ENCODE measurements at places on chromosomes 12 and 14. TPM values are rescaled to one million over a fixed set of nuclear protein-coding genes. Genes with fewer than 3 reads are reported as not detected.
A peak's percentile ranks its signal among the peaks of the same experiment; 100 is the strongest.

The FAIM2 gene
- total RNA-seq, result 0.16 TPM

The REP15 gene
- total RNA-seq, result 0.38 TPM

GRCh38 chr14:35346738-35347322 is 54.6 kb downstream of the PSMA6 start:
- DNase-seq, result no peak

DNA sequence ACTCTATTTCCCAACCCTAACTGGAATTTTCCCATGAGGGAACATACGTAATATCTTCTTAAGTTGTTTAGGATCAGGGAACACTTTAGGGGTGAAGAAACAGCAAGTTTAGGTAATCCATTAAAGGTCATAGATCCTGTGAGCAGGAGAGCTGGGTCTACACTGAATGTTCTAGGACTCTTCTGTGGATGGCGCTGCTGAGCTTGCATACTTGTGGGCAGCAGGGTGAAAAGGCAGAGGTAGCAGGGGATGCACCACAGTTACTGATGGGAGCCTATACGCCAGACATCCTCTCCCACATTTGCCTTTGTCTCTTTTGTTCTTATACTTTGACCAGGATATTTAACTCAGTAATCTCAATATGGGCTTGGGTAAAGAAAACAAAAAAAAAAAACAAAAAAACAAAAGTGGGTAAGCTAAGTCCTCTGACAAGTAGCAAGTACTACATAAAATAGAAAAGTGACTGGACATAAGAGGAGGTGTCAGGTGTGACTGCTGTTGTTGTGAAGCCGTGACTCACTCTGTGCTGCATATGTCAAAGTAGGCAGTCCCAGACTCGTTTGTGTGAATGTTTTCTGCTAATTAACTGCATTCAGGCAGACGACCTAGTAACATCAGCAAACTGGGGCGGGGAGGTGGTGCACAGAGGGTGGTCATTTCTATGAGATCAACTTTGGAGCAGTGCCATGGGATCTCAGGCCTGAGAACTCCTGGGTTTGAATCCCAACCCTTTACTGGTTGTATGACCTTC is 31.6 kb downstream of the NEUROD4 start:
- DNase-seq, result no peak

DNA sequence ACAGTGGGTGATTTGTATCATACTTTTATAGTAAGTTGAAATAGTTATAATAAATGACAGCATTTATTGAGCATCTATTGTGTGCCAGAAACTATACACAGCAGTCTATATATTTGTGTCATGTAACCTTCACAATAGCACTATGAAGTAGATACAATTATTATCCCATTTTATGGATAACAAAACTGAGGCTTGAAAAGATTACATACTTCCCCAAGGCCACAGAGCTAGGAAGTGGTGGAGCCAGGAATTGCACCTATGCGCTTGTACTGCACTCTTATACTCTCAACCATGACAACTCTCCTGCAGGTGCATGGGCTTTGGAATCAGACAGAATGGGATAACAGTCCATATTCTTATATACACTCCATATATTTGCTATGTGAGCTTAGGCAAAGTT is 110.6 kb upstream of the SOX5 start:
- DNase-seq, result no peak

DNA sequence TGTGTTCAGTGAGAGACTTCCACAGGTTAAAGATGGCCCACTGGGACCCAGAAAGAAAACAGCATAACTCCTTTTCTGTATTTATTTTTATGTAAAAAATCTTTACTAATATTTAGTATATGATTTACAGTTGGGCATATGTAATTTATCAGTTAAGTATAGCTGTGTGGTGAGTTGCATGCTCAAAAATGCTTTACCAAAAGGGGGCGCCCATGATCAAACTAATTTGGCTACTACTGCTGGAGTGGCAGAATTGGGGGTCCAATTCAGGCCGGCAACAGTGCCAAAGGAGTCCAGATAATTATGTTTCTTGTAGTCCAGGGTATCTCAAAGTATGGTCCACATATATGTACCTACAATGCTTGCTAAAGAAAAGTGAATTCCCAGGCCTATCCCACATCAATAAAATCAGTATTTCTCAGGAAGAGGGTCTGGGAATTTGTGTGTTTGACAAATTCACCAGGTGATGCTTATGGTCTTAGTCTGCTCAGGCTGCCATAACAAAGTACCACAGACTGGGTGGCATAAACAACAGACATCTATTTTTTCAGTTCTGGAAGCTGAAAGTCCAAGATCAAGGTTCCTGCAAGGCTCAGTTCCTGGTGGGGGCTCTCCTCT is 152.0 kb downstream of the KTN1 start:
- peak; percentile 44 for DNase-seq

GRCh38 chr12:107152315-107152714 is 59.0 kb upstream of the CRY1 start:
- DNase-seq, result no peak

- DNase-seq, result no peak
Measured at GRCh38 chr12:56867216-56867615, 67.0 kb downstream of the SDR9C7 start.

GRCh38 chr12:106753526-106753925 is 21.0 kb upstream of the RIC8B start:
- DNase-seq, result peak; percentile 53

DNA sequence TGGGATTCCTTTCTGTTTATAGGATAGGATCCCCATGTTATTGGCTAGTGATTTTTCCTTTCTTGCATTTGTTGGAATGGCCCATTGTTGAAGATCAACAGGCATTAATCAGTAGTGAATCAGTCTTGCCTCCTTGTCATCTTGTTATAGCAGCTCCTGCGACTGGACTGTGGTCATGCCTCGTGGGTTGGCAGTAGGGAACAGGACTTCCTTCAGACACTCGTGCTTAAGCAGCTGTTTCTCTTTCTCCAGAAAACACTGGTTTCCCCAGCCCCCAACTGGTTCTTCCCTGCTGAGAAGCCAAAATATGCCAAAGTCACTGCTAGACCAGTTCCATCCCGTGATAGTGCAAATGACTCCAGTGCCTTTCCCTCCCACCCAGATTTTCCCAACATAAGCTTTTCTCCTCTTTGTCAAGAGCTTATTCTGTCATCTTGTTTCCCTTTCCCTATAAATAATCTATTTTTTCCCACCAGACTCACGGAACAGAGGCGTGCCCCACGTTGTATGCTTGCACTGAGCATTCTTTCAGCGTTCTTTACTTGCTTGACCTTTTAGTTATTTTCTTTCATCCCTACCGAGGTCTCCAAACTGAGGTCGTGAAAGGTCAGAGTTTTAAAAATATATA is 83.5 kb downstream of the SAMD4A start:
- DNase-seq, result no peak
